ENCODE measurements at places on chromosomes 5 and 9.
A peak's percentile ranks its signal among the peaks of the same experiment; 100 is the strongest.

DNA sequence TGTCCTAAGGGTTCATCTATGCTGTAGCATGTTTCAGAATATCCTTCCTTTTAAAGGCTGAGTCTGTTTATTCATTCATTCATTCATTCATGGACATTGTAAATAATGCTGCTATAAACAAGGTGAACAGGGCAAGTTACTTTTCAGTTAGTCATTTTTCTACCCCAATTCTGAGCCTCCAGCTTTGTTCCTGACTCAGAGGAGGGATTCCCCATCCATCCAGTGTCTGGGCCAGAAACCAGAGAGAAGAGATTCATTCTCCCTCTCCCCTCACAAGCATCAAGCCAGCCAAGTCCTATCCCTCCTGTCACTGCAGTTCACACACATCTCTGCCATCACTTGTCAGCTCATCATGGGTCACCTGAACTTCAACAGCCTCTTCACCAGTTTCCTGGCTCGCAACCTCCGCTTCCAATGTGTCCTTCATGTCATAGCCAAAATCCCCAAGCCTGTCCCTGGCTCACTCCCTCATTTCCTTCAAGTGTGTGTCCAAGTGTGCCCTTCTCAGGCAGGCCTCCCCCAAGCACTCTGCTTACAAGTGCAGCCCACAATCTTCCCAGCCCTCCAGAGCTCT, 203.0 kb downstream of the TTLL11 start:
- DNase-seq = no peak

- no peak for DNase-seq
Measured at GRCh38 chr5:72584466-72584865, 77.3 kb upstream of the ZNF366 start.

DNA sequence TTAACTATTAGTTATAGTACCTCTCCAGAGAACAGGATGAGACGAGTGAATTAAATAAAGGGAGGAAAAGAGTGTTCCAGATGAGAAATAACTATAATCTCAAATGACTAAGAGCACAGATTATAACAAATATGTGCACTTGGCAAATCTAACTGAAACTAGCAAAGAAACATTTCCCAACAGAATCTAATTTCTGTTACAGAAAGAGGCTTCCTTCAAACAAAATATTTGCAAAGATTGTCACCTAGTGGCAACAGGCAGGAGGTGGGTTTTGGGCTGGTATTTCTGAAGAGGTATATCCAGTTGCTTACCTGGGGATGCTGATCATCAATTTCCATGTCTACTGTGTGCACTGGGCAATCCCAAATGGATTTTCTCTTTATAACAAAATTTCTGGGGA, 5.6 kb upstream of the SPDL1 start:
- no peak for DNase-seq

GRCh38 chr9:34690983-34691935, at the start of gene CCL19:
Gene CCL19 (minus strand): TSS chr9:34691276. CDS start chr9:34691139, 137 bp downstream.
- DNase-seq = no peak

GRCh38 chr5:82374637-82375036, 96.5 kb upstream of the RPS23 start:
- DNase-seq = no peak

DNA sequence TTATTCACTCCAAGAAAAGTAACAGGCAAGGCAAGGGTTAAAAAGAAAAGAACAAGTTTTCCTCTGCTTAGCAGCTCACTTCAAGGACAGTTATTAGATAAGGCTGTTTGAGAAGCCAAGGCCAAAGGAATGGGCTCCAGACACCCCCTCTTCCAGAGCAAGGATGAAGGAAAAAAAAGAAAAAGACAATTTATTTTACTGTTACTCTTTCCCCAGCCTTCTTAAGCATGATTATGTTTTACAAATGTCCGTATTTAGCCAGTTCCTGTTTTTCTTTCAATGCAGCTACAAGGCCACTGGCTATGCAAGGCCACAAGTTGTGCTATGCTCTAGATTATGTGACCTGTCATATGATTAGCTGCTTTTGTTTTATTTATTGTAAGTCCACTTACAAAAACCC, 106.5 kb upstream of the SIMC1 start:
- no peak for DNase-seq

- DNase-seq = no peak
Measured at GRCh38 chr9:134182554-134183085, 18.3 kb upstream of the RNU6ATAC start.

DNA sequence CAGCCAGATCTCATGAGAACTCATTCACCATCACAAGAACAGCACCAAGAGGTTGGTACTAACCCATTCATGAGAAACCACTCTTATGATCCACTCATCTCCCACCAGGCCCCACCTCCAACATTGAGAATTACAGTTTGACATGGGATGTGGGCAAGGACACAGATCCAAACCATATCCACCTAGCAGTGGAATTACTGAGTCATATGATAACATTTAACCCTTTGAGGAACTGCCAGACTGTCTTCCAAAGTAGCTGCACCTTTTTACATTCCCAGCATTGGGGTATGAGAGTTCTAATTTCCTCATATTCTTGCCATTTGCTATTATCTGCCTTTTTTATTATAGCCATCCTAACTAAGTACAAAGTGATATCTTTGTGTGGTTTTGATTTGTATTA, 51.9 kb downstream of the CTNNA1 start:
- DNase-seq = no peak

DNA sequence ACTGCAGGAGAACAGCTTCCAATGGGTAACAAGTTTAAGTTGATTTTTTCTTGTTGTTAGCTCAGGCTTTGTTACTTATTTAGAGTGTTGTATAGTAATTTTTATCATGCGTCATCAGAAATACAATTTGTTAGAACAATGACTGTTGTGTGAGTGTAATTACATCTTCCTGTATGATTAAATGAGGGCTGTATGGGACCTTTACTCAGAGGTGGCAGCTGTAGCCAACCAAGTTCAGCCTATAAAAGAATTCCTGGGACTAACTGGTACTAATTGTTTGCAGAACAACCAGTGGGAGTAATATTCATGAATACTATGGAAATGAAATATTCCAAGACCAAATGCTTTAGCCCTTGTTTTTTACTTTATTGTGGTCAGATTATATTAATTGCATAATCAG, 30.8 kb upstream of the TJP2 start:
- no peak for DNase-seq

DNA sequence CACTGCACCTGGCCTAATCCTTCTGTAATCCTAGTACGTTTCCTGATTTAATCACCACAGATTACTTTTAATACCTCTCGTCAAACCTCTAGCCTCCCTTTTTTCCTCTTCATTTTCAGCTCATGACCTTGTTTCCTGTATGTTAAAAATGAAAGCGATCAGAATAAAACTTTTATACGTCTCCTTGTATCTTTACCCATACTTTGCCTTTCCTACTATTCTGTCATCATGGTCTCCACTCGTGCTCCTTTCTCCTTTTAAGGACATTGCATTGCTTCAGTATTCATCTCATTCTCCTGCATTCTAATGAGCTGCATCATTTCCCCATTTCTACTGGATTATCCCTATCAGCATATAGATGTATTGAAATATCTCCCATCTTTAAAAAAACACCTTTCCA, 8.5 kb downstream of the CDC42SE2 start:
- DNase-seq = no peak

DNA sequence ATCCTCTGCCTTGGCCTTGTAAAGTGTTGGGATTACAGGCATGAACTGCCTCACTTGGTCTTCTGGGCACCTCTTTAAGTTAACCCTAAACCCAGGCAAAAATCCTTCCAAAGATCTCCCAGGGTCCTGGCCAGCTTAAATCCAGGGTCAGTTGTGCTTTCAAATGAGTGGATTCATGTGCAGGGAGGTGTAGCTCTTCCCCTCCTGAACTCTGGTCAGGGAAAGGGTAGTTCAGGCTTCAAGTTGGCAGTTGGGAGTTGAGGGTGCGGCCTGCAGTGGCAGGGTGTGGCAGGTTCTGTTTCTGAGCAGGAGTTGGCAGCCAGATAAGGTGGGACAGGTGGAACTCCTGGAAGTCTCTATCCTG, 3.6 kb downstream of the HNRNPAB start:
- no peak for DNase-seq

DNA sequence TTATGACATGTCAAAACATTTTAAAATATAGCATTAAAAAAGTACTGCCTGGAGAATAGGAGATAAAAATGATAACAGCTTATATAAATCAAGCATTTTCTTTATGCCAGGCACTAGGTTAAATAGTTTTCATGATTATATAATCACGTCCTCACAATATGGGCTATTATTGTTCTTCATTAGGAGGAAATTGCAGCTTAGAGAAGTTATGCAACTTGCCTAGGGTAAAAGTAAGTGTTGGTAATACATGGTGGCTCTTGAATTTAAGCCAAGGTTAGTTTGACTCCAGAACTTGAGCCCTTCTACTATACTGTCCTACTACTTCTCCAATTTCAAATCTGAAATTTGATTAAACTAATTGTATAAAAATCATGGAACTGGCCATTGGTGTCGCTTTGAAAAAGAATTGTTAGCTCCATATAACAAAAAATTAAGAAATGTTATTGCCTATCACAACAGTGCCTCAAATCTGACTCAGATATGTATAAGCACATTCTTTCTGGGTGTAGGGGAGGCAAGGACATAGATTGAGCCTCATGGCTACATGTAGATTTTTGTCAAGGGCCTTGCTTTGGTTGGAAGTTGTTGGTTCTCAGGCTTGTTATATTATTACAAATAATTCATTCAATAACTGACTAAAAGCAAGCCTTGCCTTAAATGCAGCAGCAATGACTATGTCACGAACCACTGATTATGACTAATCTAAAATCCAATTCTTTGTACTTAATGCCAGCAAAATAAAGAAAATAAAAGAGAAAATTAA, 223.5 kb upstream of the DAB2 start:
- no peak for DNase-seq

- no peak for DNase-seq
Measured at GRCh38 chr5:136275601-136276000, 82.6 kb upstream of the SMIM32 start.

DNA sequence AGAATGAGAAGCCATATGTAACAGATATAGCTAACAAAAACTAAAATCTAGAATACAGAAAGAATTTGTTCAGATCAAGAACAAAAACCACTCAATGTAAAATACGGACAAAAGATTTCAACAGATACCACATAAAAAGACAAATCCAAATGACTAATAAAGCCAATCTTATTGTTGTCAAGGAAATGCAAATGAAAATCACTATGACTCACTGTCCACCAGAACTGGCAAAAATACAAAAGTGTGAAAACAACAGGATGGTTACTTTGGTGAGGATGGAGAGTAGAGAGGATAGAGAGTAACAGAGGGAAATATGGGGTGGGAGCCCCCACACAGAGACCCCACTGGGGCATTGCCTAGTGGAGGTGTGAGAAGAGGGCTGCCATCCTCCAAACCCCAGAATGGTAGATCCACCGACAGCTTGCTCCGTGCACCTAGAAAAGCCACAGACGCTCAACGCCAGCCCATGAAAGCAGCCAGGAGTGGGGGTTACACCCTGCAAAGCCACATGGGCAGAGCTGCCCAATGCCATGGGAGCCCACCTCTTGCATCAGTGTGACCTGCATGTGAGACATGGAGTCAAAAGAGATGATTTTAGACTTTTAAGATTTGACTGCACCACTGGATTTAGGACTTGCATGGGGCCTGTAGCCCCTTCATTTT, 15.2 kb upstream of the RHOBTB3 start:
- DNase-seq = no peak

DNA sequence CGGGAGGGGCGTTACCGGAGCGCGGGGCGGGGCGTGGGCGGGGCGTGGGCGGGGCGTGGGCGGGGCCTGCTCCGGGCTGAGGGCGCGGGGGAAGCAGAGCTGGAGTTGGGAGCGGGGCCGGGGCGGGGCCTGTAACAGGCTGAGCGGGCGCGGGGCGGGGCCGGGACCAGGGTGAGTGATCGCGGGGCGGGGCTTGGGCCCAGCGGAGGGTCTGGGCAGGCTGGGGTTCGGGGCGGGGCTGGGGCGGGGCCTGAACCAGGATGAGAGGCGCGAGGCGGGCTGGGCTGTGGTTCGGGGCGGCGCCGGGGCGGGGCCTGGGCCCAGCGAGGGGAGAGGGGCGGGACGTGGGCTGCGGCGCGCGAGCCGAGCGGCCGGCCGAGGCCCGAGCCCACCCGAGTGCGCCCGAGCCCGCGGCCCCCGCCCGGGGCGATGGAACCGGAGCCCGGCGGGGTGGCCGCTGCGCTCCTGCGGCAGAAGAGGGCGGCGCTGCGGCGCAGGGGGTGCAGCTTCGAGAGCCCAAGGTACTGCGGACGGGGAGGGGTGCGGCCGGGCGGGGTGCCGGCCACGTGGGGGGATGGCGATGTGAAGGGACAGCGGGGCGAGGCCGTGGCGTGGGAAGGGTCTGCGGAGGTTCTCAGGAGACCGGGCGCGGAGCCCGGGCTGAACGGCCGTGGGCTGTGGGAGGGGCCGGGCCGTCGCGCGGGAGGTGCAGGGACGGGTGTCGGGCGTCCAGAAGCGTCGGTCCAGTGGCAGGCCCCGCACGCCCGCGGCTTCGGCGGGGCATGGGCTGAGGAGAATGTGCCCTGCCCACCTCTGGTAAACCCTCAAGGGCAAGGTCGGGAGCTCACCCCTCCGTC, 39.5 kb upstream of the GARNL3 start:
- peak; percentile 89 for DNase-seq

GRCh38 chr9:127455324-127455992, 4.1 kb downstream of the LRSAM1 start:
- no peak for DNase-seq

DNA sequence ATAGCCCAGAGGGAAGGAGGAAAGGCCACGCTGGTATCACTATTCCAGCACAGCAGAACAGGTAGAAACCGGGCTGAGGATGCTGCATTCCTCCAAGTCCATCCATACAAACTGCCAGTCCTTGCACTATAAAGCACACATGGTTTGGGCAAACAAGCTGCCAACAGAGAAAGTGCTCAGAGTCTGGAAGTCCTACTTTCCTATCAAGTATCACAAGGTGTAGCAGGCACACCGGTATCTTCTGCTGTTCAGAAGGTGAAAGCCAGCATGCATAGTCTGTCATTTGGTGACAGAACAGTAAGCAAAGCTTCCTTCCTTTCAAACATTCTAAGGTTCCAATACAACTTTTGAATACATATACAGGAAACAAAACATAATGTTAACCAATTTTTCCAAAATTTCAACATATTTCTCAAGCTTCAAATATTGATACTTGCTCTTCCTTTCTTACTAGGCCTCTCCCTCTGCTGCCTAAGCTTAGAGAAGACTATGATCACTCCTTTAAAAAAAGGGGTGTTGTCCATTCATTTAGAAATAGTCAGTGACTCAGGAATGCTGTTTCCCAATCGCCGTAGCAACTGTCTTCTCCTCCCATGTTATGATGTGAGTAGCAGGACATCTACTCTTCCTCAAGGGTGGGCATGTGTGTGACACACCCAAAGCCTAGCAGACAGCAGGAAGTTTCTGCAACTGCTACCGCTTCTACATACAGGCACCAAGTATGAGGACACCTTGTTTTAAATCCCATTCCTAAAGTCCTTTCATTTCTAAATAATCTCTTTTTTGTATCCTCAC, 14.7 kb downstream of the DIAPH1 start:
- DNase-seq = no peak

DNA sequence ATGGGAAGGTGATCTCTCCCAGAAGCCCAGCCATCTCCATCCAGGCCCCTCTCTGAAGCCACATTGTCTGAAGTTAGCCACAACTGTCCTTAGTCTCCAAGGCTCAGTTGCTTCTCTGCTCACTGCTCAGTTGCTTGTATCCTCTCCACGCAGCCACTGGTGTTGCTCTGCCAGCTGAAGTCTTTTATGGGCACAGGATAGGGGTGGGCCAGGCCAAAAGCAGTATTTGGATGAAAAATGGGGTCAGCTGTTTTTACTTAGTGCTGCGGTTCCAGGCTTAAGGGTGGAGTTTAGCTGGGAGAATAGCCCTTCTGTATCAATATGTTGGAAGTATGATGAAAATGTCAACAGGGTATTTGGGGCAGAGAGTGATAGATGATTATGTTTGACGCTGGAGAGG, 168.8 kb upstream of the PPP1R2B start:
- DNase-seq = no peak

GRCh38 chr9:9117866-9118265, 1318.3 kb upstream of the DMAC1 start:
- DNase-seq = no peak

Measured in activated CD4-positive, alpha-beta T cell treated with anti-CD3 and anti-CD28 coated beads for 1 hour (primary cell).